ENCODE measurements at places on chromosomes 1 and 21.

GRCh38 chr1:230948903-230949302, 29.8 kb downstream of the TTC13 start:
- no peak for DNase-seq

DNA sequence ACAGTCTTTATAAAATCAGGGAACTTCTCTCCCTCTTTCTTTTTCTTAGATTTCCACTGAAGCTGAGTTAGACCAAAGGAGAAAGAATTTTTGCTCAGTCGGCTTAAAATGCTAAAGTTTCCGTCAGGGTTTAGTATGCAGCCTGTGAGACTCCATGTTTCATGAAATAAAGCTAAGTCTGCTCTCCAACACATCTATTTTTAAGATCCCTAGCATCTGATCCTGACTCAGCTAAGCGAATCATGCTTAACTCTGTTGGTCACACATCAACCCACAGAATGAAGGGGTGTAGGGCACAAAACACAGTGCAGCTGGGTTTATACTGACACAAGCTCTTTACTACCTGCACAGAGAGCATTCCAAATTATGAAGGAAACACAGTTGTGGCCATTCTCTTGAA, 102.4 kb upstream of the ZNF281 start:
- peak; percentile 21 for DNase-seq

GRCh38 chr1:223033658-223034057, 109.4 kb downstream of the TLR5 start:
- DNase-seq, result no peak

- DNase-seq, result no peak
Measured at GRCh38 chr1:90706437-90707362, 10.4 kb downstream of the BARHL2 start.

DNA sequence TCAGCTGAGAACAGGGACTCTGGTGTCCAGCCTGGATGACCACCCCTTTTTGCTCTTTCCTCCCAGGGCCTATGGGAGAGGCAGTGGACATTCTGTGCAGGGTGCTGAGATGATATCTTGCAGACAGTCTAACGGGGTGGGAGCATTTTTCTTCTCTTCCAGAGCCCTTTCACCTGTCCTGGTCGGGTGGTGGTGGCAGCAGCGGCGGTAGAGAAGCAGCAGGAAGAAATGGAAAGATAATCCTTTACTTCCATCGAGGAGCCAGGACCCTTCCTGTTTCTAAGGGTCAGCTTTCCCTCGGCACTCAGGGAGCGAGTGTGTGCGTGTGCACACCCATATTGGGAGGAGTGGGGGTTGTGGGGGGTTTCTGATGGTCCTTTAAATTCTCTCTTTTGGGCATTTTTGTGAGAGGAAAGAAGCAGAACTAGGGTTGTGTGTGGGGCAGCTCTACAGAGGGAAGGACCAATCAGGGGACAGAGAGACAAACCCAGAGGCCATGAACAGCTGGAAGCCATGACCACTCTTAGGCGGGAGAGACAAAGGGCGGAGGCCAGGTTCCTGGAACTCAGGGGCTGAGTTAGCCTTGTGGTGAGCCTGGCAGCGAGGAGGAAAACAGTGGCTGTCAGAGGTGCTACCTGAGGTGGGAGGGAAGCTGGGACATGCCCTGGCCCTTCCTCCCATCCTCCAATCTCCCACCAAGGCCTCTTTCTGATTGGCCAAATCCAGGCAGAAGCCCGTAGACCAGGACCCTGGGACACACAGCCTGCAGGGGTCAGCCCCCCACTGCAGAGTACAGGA, 31.2 kb upstream of the CSF3R start:
- DNase-seq, result no peak

DNA sequence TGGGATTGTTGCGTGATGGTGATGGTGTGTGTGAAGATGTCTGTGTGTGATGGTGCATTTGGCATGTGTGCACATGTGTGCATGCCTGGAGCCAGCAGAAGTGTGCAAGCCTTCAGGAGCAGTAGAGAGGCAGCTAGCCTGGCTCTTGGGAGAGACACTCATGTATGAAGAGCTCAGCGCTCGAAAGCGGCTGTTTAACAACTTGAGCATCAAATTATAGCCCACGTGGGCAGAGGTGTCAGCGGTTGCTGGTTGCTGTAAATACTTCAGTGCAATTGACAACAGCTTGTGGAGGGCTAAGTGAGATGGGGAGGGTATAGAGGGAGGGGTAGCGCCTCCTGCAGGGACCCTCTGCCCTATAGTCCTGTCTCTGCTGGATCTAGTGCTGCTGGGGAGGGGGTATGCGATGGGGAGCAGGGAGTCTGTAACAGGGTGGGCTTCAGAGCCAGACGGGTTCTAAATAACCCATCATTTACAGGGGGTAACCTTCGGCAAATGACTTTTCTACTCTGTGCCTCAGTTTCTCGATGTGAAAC, 21.5 kb downstream of the FOXD2 start:
- no peak for DNase-seq

DNA sequence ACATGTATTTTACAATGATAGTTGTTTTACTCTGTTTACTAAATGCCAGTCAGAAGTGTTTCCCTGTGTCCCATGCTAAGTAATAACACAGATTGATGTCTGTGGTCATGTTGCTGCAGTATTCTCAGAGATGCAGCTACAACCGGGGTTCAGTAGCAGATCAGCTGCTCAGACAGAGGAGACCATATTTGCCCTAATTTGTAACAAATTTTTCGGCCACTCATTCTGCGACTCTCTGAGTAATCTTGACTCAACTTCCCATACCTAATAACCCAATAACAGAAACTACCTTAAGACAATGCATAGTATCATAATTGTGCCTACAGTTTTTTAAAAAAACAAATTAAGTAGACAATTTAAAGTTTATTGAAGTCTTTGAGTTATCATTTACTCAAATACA, 32.6 kb downstream of the NIBAN1 start:
- DNase-seq, result no peak

- no peak for DNase-seq
Measured at GRCh38 chr1:11478571-11479374, at the start of gene DISP3. TSS of gene DISP3 (plus strand) at chr1:11479155. CDS start at chr1:11500993, 21,838 bp downstream.

GRCh38 chr1:59803458-59804038, 11.2 kb upstream of the HOOK1 start:
- DNase-seq, result no peak

DNA sequence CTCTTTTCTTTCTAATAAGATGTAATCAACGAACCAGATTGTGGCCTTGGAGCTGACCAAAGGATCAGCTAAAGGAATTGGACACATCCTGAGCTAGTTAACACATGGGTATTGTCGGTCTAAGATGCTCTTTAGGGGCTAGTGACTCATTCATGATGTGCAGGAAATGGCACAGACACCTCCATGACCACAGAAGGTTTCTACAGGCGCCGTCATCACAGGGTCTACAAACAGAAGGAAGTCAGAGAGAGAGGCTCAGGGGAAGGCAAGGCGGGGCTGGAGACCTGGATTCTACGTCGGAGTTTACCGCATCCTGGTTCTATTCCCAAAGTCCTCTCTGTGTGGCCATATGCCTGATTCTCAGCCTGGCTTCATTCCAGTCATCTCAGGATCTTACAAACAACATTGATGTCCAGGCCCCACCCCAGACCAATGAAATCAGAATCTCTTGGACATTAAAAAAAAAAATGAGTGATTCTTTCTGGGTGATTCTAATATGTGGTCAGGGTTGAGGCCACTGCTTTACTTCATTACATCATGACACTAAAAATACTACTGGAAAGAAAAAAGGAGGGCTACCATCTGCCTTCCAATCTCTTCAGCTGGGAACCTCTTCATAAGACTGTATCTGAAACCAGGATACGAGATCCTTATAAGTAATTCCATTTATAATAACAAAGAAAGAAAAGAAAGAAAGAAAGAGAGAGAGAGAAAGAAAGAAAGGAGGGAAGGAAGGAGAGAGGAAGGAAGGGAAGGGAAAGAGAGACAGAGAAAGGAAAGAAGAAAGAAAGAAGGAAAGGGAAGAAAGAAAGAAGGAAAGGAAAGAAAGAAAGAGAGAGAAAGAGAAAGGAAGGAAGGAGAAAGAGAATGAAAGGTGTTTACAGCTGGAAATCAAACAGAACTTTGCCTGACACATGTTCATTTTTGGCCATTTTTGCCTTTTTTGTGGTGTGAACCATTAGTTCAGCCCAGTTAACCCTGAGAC, 11.6 kb upstream of the KCNJ15 start:
- DNase-seq, result peak; percentile 95

DNA sequence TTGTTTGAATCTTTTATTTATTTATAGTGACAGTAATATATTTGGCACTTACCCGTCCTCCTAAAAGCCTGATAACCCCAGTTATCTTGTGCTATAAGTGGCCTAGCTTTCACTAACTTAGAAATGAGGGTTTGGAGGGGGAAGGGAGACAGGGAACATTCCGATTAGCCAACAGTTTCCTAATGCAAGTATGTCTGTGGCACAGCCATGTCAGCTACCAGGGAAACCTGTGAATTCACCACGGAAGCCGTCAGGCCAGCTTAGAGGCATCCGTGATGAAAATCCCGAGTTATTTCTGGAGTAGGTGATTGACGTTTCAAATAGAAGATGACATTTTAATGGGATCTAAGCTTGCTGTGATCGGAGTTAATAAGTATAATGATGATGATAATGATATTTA, 39.4 kb upstream of the BCL10 start:
- DNase-seq, result no peak

GRCh38 chr1:53112861-53113260, 29.6 kb downstream of the SLC1A7 start:
- no peak for DNase-seq

DNA sequence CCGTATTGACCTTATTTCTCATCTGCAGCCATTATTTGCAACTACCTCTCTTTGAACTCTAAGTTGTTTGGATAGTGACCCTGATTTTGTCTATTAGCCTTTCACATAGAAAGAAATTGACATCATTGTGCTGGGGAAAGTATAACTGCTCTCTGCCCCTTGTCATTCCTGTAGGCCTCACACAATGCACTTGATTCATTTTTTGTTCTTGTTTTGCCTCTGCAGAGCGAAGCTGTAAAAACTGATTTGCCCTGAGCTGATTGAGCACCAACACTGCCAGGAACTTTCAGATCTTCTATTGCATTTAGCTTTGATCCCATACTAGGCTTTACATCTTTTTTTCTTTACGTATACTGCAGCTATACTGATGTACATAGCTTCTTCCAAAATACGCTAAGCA, 167.2 kb upstream of the PTBP2 start:
- no peak for DNase-seq

- no peak for DNase-seq
Measured at GRCh38 chr1:12472798-12473551, 145.0 kb downstream of the DHRS3 start.

GRCh38 chr1:145804235-145805045, 19.5 kb downstream of the RNF115 start:
- DNase-seq, result no peak

- no peak for DNase-seq
Measured at GRCh38 chr1:230356190-230356589, 69.9 kb downstream of the PGBD5 start.

GRCh38 chr1:20400341-20401177, 85.5 kb downstream of the CAMK2N1 start:
- no peak for DNase-seq

- DNase-seq, result no peak
Measured at GRCh38 chr1:47438165-47439016, 547 bp downstream of the FOXD2 start.

DNA sequence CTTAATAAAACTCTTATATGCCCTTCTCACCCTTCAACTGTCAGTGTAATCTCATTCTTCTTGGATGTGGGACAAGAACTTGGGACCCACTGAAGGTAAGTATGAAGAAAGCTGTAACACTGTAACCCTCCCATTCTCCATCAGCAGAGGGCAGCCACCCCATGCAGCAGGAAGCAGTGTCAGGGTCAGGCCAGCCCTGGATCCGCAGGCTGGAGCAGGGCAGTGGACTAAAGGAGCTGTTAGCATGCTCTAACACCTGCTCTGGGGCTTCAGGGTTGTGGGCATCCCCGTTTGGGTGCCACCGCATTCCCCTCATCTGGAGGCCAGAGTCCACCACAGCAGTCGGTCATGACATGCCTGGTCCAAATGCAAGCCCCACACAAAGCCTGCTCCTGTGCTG, 156.5 kb downstream of the HIVEP3 start:
- no peak for DNase-seq

- no peak for DNase-seq
Measured at GRCh38 chr1:180262628-180263488, 32.8 kb downstream of the LHX4 start.

DNA sequence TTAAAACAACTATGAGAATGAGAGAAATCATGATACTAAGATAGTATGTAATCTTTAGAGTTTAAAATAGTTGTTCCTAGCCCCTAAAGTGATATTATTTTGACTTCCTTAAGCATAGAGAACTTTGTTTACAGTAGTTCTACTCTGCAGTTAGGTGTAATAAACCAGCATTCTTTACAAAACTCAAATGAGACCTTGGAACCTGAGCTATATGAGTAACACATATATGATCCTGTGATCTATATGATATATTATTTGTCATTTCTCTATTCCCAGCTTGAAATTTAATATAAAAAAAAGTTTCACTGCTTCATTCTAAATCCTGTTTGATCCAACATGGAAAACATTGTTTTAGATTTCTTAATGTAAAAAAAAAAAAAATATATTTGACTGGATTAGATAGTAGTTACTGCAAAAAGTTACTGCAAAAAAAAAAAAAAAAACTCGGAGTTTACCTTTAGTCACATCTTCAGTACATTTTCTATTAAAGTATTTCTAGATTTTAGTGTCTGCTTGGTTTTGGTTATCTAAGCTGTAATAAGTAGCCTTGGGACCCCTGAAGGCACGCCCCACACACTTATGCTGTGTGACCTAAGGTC, 463.8 kb downstream of the USP25 start:
- DNase-seq, result no peak

DNA sequence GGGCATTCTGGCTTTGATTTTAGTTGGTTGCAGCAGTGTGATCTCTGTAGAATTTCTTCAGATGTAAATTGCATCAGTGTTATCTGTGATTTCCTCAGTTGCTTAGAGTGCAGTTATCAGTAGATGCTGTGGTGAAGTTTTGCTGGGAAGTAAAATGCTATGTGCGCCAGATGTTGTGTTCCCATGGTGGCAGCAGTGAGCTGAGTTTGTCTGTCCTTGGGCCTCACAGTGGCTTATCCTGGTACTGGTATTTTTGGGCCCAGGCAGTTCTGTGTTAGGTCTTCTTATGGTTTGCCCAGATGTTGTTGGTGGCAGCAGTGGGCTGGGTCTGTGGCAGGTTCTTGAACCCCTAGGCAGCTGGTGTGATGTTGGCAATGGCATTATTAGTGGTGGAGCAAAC, 1242.1 kb downstream of the PLA2G4A start:
- DNase-seq, result no peak

Measured in AG09309 (cell line).